ENCODE measurements at places on chromosomes 7 and 10. TPM values are rescaled to one million over a fixed set of nuclear protein-coding genes. Genes with fewer than 3 reads are reported as not detected.

EBF3 gene
- under 0.01 TPM for total RNA-seq

PDK4 gene
- 0.29 TPM for total RNA-seq

MMD2 gene
- total RNA-seq = not detected

MMRN2 gene
- 9.8 TPM for total RNA-seq

ALOX5 gene
- not detected for total RNA-seq

DGKB gene
- total RNA-seq = 0.89 TPM

PIP gene
- not detected for total RNA-seq

AEBP1 gene
- total RNA-seq = 90.4 TPM

SPDYE16 gene
- total RNA-seq = not detected

STYXL1 gene
- 100 TPM for total RNA-seq

DPP6 gene
- not detected for total RNA-seq

C10orf67 gene
- 0.53 TPM for total RNA-seq

BMS1 gene
- 13.0 TPM for total RNA-seq

GPR26 gene
- not detected for total RNA-seq

CARD11 gene
- total RNA-seq = 3.9 TPM

ACSM6 gene
- total RNA-seq = not detected

ADCY1 gene
- 0.71 TPM for total RNA-seq

PLPP4 gene
- total RNA-seq = 0.89 TPM

REPIN1 gene
- total RNA-seq = 64.2 TPM

EVX1 gene
- not detected for total RNA-seq

LHPP gene
- 11.9 TPM for total RNA-seq

LRIT2 gene
- not detected for total RNA-seq

C10orf53 gene
- total RNA-seq = not detected

NUTM2E gene
- not detected for total RNA-seq

C10orf105 gene
- total RNA-seq = not detected

FGFBP3 gene
- total RNA-seq = 0.18 TPM

THSD7A gene
- 0.71 TPM for total RNA-seq

GNAI1 gene
- 35.7 TPM for total RNA-seq

LRRC18 gene
- total RNA-seq = not detected

ADRA2A gene
- total RNA-seq = not detected

GTF2IRD1 gene
- 25.7 TPM for total RNA-seq

PSD gene
- total RNA-seq = 14.1 TPM

Measured in myometrial cell (primary cell).